Frontal cortex (tissue), 4 donors: ENCODE measurements at places on chromosomes 16 and 17.

DNA sequence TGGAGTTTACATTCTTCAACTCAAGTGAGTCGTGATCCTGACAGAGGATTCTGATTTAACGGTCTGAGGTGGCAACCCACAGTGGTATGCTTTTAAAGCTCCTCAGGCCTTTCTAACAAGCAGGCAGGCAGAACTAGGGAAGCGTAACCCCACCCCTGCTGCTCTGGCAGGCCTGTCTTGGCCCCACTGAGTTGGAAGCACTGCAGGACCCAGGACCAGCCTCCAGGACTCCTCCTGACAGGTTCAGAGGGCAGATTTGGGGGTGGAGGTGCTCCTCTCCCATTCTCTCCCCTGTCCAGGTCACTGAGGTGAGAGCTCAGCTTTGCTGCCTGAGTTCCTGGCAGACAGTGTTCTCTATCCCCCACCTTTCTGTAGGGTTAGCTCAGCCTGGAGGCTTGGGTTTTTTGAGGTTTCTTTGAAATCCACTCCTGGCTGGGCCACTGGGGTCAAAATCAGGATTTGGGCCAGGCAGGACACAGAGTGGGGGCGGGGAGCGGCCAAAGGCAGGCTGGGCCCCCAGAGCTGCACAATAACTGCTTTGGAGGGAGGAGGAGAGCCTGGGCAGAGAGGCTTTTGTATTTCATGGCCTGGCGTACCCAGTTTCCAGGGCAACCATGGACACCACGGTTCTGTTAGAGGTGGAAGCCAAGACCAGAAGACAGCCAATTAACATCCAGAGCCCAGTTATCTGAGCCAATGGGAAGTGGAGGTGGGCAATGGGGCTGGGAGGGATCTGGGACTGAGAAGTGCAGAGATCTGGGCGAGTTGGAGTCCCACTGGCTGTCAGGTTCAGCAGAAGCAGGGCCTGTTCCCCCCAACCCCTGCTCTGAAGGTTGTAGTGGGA lies 9.5 kb downstream of the MRPL27 start:
- peak; percentile 76 for DNase-seq

GRCh38 chr17:30155389-30155788 lies 38.8 kb downstream of the NSRP1 start:
- no peak for DNase-seq

GRCh38 chr16:84570739-84571403 lies 47.0 kb downstream of the COTL1 start:
- DNase-seq, result no peak

- no peak for DNase-seq
These were observed 26.1 kb downstream of the GRIN2A start for GRCh38 chr16:10156099-10156498.

- DNase-seq, result no peak
These were observed 89.5 kb downstream of the RAP1GAP2 start for GRCh38 chr17:2885733-2886132.

- DNase-seq, result no peak
These were observed 42.7 kb upstream of the SDK2 start for GRCh38 chr17:73686961-73687360.

DNA sequence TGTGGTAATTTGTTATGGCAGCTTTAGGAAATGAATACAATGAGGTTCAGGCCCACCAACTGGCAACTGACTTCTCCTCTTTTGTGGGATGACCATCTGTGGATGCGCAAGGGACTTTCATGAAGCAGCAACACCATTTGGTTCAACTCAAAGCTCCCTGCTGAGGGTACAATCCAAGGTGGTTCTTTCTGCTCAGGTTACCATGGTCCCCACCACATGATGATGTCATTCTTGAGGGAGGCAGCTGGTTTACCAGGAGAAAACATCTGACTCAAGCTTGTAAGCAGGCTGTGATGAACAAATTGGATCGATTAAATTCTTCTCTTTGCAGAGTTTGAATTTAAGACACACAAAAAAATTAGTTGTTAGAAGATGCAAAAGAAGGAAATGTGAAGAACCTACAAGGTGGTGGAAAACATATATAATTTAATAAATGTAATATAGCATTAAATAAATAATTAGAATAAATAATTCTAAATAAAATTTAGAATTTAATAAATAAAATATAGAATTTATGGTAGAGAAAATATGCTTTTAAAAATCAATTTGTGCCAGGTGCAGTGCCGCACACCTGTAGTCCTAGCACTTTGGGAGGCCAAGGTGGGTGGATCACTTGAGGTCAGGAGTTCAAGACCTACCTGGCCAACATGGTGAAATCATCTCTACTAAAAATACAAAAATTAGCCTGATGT lies 67.6 kb upstream of the ANKFN1 start:
- no peak for DNase-seq
